ENCODE measurements at places on chromosomes 13 and 19.

- DNase-seq = peak; percentile 40
Observed at GRCh38 chr13:40376867-40377535, 289.4 kb downstream of the FOXO1 start.

DNA sequence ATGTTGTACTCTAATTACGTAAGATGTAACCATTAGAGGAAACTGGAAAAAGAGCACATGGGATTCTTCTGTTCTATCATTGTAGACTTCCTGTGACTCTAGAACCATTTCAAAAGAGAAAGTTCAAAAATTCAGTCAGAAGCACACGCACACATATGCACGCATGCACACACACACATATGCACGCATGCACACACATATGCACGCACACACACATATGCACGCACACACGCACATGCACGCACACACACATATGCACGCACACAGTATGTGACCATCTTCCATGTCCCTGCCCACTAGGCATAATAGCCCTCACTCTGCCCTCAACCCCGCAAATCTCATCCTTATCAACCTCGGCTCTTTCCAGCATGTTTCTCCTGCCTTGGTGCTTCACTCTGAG, 14.0 kb downstream of the GP6 start:
- no peak for DNase-seq

- no peak for DNase-seq
Observed at GRCh38 chr19:44111910-44112463, 1.2 kb upstream of the ZNF225 start.

DNA sequence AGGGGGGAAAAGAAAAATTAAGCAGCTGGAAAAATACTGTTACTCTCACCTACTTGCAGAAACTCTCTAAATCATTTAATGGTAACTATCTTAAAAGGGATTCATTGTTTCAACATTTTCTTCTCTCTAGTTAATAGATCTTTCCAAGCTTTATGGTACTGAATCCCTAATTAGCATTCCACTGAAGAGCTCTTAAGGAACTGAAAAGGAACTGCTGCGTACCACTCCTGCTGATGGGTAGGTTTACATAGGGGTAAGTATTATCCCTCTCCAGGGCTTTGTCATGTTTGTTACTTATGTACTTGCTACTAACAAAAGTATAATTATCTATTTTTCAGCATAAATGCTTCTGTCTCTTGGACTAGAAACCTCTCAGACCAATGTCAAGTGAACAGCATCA, 12.5 kb downstream of the TEX30 start:
- no peak for DNase-seq

GRCh38 chr13:107005577-107005976, 437.6 kb upstream of the ARGLU1 start:
- no peak for DNase-seq

- DNase-seq = peak; percentile 32
Observed at GRCh38 chr19:45901432-45901911, 941 bp downstream of the MYPOP start.

DNA sequence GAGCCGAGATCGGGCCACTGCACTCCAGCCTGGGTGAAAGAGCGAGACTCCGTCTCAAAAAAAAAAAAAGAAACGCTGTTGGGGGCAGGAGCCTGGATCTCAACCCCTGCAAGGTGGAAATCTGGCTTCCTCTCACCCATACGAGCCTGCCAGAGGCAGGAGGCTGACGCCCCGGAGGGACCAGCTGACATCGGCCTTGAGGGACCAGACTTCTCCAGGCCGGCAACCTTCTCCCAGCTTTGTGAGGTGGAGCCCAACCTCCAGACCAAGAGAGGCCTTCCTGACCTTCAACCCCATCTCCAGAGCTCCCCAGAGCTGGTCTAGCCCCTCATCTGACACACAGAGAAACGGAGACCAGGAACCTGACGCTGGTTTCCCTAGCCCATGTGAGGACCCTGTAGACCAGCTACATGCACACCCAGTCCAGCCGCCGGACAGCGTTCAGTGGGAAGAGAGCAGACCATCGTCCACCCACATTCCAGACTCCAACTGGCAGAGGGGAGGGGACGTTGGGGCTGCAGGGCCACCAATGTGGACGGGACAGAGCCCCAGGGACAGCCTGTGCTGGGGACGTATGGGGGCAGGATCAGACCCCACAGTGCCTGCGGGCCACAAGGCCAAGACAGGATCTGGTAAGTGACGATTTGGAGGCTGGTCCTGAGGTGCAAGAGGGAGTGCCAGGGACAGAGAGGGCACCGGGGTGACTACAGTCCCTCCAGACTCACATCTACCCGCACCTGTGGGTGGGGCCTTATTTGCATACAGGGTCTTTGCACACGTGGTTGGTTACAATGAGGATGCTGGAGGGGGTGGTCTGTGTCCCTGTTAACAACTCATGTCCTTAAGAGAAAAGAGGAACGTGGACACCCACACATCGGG, 11.4 kb downstream of the SBNO2 start:
- DNase-seq = no peak

DNA sequence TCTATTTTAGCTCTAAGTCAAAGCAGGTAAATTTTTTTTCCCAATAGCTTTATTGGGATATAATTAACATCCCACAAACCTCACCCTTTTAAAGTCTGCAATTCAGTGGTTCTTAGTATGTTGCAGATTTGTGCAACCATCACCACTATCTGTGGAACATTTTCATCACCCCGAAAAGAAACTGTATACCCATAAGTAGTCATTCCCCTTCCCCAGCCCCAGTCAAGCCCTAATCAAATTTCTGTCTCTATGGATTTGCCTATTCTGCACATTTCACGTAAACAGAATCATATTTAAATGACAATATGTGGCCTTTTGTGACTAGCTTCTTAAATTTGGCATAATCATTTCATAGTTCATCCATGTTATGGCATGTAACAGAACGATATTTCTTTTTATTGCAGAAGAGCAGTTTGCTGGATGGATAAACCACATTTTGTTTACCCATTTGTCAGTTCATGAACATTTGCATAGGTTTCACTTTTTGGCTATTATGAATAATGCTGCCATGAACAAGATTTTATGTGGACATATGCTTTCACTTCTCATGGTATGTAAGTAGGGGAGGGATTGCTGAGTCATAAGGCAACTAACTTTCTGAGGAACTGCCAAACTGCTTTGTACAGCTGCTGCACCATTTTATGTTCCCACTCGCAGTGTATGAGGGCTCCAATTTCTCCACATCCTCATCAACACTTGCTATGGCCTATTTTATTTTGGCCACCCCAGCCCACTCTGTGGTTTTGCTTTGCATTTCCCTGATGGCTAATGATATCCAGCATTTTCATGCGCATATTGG, 10.9 kb downstream of the SLC46A3 start:
- peak; percentile 42 for DNase-seq

- DNase-seq = no peak
Observed at GRCh38 chr13:45178349-45179162, 22.3 kb downstream of the KCTD4 start.

DNA sequence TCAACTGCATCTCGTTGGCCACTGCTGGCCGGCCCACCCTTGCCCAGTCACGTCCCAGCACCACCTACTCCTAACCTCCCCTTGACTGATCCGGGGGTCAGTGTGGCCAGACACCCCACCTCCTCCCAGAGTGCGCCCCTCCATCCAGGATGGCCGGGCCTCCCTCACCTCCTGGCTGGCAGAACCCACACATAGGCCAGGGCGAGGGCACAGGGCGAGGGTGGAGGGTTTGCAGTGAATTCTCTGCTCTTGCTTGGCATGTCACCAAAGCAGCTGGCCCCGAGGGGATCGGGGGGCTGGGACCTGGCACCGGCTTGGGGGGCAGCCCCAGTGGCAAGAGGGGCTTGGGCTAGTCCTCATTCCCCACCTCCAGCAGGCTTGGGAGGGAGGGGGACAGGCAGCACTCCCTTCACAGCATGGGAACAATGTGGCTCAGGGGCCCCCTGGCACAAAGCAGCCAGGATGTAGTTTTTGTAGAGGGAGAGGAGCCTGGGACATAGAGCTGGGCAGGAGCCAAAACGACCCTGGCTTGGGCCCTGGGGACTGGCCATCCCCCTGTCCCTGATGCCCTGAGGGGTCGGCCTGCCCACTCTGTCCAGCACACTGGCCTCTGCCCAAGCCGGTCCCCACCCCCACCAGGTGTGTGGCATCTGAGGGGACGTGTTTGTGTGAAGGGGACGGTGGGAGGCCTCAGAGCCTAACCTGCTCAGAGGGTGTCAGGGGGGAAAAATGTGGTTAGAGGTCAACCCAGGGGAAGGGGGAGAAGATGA, 28.5 kb upstream of the ASF1B start:
- no peak for DNase-seq

DNA sequence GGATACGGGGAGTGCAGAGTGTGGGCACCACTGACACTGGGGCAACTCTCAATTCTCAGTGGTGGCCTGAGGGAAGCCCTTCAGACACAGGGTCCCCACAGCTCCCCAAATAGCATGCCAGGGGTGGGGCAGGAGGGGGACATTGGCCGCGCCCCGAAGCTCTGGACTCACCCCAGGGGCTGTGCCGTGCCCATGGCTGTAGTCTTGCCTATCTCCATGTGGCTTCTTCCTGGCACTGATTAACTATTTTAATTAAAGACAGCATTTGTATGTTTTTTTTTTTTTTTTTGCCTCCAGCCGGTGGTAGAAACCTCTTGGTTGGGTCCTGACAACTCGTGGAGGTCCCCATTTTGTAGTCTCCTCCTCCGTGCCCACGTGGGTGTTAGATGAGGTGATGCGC, 23.3 kb downstream of the GATAD2A start:
- DNase-seq = no peak

DNA sequence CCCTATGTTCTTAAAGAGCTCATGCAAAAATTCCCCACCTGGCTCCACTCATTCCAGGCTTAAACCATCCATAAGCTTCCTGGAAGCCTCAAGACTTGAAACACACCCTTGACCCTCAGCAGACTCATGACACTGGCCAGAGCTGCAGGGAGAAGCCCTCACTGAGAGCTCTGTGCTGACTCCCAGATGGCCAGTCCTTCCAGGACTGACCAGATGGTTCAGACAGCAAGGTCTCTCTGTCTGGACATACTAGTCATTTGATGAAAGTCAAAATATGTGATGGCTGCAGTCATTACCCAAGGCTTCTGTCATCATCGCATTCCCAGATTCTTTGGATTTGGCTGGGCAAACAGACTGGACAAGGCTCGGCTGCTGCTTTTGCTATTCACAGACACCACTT, 397.4 kb downstream of the FOXO1 start:
- no peak for DNase-seq

DNA sequence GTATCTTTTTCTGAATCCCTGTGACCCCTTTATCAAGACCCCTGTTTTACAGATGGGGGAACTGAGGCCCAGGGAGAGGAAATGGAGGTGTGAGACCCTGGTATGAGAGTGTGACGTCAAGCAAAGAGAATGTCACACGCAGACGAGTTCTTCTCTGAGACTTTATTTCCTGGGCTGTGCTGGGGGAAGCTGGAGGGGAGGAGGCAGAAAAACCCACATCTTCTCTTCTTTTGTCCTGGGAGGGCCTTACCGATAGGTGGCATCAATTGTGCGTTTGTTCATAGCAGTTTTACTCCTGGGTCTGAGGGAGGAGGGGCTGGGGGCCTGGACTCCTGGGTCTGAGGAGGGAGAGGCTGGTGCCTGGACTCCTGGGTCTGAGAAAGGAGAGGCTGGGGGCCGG, 4.9 kb upstream of the KLK15 start:
- DNase-seq = no peak

DNA sequence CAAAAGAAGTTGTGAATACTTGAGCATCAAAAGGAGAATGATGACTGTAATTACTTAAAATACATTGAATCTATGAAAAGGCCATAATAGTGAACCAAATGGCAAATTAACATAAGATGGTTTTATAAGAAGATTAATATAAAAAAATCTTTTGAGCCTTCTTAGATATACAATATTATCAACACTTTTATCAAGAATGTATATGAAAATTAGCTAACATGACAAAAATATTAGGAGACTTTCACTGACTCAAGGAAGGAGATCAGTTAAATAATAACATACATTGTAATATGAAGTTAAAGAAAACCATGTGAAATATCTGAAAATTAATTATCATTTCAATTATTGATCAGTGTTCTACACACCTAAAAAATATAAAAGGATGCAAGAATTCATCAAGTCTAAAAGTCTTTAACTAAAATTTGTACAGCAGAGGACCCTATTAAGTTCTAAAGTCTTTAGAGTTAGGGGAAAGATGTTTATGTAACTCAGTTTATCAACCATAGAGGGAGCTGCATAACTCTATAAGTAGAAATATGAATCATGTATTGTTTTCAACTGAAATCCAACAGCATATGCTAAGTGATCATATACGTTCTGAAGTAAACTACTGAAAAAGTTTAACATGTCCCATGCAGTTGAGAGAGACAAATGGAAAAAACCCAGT, 756.1 kb upstream of the MIR17HG start:
- no peak for DNase-seq

GRCh38 chr19:10812902-10813404, 23.1 kb downstream of the TMED1 start:
- peak; percentile 88 for DNase-seq

- DNase-seq = no peak
Observed at GRCh38 chr19:3573162-3573857, 566 bp downstream of the HMG20B start.

GRCh38 chr13:85816413-85816812, 17.2 kb upstream of the SLITRK6 start:
- no peak for DNase-seq

DNA sequence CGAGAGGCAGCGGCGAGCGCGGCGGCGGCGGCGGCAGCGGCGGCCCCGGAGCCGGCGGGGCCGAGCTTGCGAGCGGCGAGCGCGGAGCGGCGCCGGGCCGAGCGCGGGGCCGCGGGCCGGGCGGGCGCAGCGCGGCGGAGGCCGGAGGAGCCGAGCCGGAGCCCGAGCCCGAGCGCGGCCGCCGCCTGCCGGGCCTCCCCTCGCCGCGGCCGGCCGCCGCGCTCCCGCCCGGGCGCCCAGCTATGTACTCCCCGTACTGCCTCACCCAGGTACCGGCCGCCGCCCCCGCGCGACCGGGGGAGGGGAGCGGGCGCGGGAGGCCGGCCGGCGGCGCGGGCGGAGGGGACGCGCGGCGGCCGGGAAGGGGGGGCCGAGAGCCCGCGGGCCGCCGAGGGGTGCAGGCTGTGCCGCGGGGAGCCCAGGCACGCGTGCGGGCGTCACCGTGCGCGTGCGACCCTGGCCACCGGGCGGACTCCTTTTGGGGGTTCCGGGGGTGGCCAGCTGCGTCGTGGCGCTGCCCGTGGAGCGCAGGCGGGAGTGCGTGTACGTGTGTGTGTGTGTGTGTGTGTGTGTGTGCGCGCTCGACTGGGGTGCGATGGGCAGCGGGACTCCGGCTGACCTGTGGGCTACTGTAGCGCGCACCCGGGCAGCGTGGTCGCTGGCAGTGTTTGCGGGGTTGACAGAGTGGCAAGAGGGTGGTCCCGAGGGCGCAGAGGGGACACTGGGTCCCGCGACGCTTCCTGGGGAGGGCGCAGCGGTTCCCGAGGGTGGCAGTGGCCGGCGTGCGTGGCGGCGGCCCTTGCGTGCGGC, 526 bp downstream of the NFIX start:
- DNase-seq = no peak
